ENCODE measurements at places on chromosomes 7 and 10.
A peak's percentile ranks its signal among the peaks of the same experiment; 100 is the strongest.

- peak; percentile 14 for DNase-seq
Observed at GRCh38 chr10:131041441-131041840, 270.1 kb downstream of the TCERG1L start.

- no peak for DNase-seq
Observed at GRCh38 chr7:254337-255037, 35.5 kb upstream of the FOXL3 start.

GRCh38 chr10:91908337-91909116 lies 759 bp downstream of the FGFBP3 start:
- DNase-seq: peak; percentile 73

DNA sequence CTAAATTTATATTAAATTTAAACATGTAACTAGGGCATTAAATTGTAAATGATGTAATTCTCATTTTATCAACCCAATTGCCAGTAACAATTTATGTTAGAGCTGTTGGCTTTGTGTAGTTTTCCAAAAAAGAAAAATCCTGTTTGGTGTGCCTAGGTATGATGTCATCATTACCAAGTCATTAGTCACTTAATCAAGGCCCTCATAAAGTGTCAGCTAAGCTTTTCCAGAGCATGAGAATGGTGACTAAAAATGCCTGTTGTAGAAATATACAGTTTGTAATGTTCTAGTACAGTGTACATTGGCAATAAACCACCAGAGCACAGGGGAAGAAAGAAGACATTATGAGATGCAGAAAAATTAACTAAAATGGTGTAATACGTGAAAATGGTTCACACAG lies 593.8 kb upstream of the ANKRD30A start:
- DNase-seq: no peak

GRCh38 chr7:4247106-4247876 lies 434.8 kb upstream of the FOXK1 start:
- DNase-seq: no peak

GRCh38 chr10:77582710-77583115 lies 54.9 kb downstream of the KCNMA1 start:
- no peak for DNase-seq

DNA sequence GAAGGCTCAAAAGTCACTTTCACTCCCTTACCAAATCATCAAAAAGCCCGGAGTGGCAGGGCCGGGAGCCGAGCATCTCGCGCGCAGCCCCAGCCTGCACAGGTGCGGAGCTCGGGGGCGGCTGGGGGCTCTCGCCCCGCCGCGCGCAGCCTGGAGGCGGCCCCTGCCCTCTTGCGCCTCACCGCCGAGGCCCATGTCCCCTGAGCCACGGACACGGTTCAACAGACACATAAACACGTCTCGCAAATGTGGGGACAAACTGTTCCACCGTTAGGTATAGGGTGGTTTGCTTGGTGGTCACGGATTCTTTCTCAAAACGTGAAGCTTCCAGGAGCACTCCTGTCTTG lies 700 bp downstream of the GSAP start:
- peak; percentile 3 for DNase-seq

DNA sequence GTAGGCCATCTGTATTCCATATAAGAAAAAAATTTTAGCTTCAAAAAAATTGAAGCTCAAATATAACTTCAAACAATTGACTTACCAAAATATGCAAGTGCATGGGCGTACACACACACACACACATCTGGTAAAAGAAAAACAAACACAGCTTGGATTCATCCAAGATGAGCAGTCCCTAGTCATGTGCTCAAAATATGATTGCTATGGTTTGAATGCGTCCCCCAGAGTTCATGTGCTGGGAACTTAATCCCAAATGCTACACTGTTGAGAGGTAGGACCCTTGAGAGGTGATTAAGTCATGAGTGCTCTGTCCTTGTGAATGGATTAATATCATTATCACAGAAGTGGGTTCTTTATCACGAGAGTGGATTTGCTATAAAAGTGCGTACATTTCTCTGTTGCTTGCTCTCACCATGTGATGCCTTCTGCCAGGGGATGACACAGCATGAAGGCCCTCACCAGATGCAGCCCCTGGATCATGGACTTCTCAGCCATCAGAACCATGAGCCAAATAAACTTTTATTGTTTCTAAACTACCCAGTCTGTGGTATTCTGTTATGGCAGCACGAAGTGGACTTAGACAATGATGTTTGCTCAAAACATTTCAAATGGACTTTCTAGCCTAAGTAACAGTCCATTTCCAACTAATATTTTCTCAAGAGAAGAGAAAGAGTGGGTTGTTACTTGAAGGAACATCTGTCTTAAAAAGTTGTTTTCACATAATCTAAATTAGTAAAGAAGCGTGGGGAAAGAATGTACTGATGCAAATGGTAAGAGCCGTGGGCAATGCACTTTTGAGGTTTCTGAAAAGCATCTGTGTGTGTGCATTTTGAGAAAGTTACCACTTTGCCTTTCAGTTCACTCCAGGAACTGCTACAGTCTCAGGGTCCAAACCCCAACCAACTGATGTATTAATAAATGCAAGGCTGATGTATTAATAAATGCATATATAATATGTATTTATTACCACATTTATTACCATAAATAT lies 15.1 kb upstream of the SVIL start:
- DNase-seq: no peak

- no peak for DNase-seq
Observed at GRCh38 chr7:31023877-31024276, 28.2 kb upstream of the ADCYAP1R1 start.
